ENCODE measurements at places on chromosomes 1 and 21.

GRCh38 chr1:33573661-33574060, 101.2 kb downstream of the ZSCAN20 start:
- no peak for DNase-seq

- DNase-seq, result no peak
Observed at GRCh38 chr1:155006601-155007101, 4.0 kb downstream of the ZBTB7B start.

DNA sequence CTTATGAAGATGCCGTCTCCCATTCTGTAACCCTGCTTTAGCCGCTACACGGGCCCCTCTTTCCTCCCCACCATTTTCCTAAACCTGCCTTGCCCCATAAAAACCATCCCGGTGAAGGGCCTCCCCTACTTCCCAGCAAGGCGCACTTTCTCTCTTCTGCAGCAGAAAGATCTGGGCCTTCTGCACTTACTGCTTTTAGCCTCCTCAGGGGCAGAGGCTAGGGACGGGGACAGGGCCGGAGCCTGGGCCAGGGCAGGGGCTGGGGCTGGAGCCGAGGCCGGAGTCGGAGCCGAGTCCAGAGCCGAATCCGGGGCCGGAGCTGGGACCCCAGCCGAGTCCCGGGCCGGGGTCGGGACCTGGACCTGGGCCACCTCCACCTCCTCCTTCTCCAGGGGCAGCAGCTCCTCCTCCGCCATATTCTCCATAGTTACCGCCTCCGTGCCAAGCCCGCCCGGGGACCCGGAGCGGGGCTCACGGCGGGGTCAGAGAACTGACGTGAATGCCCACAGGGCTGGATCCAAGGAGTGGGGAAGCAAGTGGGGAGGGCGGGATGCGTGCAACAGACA, 382 bp downstream of the TRMT1L start:
- peak; percentile 2 for DNase-seq

DNA sequence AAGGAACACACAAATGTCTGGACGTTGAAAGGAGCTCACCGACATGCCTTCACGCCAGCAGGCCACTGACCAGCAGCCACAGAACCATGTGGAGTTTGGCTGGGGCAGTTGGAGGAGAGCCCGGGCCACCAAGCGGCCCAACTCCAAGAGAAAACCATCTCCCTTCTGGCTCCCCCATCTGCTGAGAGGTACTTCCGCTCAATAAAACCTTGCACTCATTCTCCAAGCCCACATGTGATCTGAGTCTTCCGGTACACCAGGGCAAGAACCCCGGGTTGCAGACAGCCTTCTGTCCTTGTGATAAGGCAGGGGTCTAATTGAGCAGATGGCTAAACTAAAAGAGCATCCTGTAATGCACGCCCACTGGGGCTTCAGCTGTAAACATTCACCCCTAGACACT, 24.4 kb downstream of the RGS4 start:
- no peak for DNase-seq

DNA sequence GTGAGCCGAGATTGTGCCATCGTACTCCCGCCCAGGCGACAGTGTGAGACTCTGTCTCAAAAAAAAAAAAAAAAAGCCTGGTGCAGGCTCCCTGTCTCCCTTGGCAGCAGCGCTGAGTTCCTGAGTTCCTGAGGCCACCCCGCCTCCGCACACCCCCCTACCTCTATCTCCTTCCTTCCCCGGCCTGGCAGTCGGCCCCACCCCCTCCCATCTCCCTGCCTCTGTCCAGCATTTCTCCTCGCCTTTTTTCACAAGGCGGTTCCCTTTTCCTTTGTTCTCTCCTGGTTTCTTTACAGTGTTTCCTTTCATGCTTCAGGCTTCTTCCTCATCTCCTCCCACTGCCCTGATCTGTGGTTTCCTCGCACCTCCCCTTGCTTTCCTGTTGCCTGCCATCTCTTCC, 2.7 kb downstream of the RORC start:
- DNase-seq, result no peak

DNA sequence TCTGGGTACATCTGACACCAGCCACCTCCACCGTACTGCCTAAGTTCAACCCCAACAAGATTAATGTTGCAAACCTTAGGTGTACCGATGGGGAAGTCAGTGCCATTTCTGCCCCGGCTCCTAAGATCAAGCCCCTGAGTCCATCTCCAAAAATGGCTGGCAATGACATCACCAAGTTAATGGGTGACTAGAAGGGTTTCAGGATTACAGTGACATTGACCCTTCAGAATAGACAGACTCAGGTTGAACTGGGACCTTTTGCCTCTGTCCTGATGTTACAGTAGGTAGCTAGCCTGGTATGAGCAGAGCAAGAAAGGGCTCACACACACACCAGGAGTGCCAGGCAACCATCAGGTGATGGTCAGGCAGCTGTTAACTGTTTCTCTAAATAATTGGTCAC, 21.7 kb upstream of the ZMYM6 start:
- no peak for DNase-seq

Data from GM12892 (cell line).